Left ventricle myocardium superior (tissue), 1 donor: ENCODE measurements at places on chromosomes 3 and 15. TPM values are rescaled to one million over a fixed set of nuclear protein-coding genes. Genes with fewer than 3 reads are reported as not detected.

The CX3CR1 gene
- 1.7 TPM for total RNA-seq

The HDC gene
- 0.40 TPM for total RNA-seq

The SKOR1 gene
- total RNA-seq = 0.07 TPM

The LRRN1 gene
- 0.12 TPM for total RNA-seq
